ENCODE measurements at places on chromosomes 7 and 10.

- DNase-seq, result no peak
These were observed 34.6 kb upstream of the UNC5B start for GRCh38 chr10:71177651-71178199.

DNA sequence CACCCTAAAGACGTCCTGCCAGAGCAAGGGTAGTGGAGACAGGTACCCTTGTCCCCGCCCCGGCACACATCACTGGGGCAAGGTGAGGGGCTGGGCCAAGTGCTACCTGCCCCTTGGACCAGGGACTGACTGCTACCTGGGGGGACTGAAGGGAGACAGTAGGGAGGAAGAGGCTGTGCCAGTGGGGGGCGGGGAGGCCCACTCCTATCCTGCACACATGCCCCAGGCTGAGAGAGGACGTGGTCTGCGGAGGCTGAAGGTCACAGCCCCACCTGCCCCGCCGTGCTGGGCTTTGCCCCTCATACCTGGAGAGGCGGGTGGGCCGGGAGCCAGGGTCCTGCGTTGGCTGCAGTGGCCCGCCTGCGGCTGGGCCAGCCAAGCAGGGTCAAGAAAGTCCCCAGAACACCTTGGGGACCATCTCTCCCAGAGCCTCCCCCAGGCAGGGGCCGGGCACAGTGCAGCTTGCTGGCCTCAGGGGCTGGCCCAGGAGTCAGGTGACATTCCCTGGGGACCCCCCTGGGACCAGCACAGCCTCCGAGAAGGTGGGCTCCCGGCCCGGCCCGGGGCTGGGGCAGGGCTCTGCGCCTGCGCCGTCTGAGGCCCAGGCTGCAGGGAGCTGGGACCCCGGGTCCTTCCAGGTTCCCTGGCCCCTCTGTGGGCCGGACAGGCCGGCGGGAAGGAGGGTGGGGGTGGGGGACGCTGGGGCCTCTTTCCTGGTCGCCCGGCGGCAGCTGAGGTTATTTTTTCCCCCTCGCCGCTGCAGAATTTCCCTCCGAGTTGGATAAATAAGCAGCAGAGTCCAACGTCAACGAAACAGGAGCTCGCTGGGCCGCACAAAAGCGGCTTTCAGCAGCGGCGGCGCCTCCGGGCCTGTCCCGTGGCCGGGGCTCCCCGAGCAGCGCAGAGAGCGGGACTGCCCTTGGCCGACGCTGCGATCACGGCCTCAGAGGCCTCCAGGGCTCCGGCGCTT lies 9.8 kb upstream of the FZD9 start:
- DNase-seq, result no peak

DNA sequence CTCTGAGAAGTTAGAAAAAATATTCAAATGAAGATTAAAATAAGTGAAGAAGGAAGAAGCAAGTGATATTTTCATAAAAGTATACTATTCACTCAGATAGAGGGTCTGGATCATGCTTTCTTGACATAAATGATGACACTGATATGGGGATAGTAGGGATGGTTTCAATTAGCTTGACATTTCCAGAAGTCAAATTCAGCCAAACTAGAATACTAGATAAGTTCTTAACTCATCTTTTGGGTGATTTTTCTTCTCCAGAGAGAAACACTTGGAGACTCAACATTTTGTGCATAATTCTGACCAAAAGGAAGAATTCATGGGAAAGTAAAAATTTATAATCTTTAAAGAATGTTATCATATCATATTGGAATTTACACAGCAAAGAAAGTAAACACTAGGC lies 152.0 kb upstream of the LRGUK start:
- no peak for DNase-seq

DNA sequence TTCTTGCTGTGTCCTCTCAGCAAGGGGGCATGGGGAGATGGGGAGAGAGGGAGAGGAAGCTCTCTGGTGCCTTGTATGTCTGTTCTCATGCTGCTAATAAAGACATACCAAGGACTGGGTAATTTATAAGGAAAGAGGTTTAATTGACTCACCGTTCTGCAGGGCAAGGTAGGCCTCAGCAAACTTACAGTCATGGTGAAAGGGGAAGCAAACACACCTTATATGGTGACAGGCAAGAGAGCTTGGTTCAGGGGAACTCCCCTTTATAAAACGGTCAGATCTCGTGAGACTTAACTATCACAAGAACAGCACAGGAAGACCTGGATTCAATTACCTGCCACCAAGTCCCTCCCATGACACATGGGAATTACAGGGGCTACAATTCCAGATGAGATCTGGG lies 464.7 kb upstream of the CELF2 start:
- DNase-seq, result no peak

GRCh38 chr10:28432210-28432676 lies 100.7 kb upstream of the WAC start:
- no peak for DNase-seq

DNA sequence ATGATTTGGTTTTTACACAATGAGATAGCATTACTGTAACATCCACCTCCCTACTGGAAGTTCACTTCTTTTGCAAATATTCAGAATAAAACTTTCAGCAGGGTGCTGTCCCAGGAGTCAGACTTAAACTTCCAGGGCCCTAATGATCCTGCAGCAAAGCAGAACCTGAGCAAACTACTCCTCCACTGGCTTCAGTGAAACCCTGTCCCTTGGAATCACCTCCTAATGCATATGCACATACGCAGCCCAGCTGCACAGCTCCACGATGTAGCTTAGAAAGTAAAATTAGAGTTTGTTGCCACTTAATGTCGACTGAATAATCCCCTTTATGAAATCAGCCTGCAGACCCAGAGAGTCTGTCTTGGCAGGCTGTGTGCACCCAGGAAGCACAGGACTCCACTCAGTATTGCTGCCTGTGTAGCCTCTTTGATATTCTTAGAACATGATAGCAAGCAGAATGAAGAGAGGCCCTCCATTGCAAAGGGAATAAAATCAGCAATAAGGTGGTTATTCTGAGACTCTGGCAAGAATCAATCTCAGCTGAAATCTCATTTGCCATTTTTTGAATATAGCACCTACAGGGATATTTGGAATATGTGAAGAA lies 1.6 kb downstream of the NPSR1 start:
- DNase-seq, result no peak

GRCh38 chr7:7595451-7595850 lies 28.8 kb downstream of the MIOS start:
- DNase-seq, result no peak

DNA sequence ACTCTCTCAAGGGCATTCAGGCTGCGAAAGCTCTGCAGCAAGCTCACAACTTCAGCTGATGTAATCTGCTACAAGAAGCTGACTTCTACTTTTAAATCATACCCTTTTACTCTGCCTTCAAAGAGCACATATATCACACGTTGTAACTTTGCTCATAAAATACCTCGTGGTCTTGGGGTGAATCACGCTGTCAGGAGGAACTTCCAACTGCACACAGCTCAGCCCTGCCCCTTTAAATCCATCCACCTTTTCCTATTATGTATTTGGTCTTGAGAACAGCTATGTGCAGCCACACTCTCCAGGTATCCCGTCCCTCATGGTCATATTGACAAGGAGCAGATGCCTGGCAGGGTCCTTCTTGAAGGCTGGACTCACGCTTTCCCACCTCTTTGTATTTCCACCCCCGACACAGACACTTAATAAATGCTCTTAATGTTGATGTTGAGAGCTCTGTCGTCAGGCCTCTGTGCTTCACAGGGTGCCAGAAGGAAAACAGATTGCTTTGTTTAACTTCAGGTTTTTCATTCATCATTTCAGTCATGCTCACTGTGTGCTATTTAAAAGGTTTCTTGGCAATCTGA lies 47.6 kb downstream of the ICA1 start:
- no peak for DNase-seq

DNA sequence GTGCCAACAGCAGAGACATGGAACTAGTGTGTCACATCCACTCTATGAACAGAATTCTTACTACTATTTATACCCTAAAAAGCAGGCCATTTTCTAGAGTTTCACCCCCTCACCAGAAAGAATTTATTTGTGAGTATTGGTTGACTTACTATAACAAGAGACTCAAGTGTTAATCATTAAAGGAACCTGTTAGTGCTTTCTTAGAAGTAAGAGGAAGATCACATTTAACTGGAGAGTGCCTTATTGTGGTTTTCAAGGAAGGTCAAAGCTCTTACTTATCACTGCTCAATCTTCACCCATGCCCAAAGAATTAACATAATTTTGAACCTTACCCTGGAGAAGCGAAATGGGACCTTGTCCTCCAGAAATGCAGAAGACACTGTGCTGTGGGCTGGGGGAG lies 169.3 kb upstream of the PRSS1 start:
- no peak for DNase-seq

GRCh38 chr10:680146-680545 lies 9.3 kb downstream of the DIP2C start:
- no peak for DNase-seq
